HT1080 (cell line): ENCODE measurements at places on chromosomes 7 and 10.

DNA sequence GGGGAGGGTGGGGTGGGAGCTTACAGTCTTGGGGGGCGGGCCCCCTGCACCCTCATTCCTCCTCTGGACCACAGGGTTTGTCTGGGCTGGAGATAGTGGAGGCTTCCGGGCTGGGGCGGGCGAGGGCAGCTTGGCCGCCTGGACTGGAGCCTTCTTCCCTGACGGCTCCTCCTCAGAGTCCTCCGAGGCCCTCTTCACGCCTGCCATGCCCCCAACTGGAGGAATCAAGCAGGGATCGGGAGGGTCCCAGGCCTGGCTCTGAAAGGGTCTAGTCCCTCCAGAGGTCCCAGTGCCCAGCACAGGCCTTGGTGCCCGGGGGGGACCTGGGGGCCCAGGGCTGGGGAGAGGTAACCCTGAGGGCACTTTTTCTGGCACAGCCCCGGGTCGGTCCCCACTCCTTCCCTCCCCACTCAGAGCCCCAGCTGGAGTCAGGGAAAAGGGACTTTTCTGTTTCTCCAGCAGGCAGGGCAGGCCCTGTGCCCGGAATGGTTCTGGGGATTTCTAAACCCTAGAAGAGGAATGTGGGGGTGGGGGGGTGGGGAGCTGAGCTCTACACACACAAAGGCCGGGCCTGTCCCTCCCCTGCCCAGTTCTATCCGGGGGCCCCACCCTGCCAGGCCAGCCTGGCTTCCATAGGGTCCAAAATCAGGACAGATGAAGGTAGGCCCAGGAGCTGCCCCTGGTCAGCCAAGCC, 11.6 kb downstream of the MICALL2 start:
- DNase-seq = no peak

GRCh38 chr7:132654150-132654549, 77.9 kb upstream of the PLXNA4 start:
- DNase-seq = no peak

GRCh38 chr10:29543715-29544114, 91.1 kb downstream of the SVIL start:
- DNase-seq = no peak

DNA sequence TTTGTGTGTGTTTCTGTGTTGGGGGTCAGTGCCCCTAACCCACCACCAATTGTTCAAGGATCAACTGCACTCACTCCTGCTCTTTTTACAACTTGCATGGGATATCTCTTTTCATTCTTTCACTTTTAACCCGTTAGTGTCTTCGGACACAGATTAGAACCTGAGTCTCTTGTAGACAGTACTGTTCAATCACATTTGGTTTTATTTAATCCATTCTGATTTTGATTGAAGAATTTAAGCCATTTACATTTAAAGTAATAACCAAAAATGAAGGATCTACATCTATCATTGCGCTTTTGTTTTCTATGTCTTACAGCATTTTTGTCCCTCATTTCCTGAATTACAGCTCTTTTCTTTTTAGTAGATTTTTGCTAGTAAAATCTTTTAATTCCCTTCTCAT, 43.6 kb downstream of the ZNF248 start:
- DNase-seq = no peak

DNA sequence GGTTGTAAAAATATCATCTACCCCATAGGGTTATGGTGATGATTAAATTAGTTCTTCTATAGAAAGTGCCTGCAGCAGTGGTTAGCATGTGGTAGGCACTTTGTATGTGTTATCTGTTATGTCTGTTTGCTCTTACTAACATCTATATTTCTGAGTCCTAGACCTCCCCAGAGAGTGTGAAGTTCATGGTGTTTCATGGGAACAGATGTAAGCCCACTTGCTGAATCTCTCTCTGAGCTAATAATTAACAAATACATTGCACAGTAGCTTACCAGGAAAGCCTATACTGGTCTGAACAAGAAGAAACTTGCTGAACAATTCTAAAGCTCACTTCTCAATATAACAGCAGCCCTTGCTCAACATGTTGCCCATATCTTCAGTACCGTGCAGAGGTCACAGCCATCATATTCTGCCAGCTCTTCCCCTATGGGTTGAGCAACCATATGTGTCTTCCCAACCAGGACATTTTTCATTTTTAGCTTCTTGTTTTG, 100.1 kb downstream of the NPSR1 start:
- DNase-seq = no peak

DNA sequence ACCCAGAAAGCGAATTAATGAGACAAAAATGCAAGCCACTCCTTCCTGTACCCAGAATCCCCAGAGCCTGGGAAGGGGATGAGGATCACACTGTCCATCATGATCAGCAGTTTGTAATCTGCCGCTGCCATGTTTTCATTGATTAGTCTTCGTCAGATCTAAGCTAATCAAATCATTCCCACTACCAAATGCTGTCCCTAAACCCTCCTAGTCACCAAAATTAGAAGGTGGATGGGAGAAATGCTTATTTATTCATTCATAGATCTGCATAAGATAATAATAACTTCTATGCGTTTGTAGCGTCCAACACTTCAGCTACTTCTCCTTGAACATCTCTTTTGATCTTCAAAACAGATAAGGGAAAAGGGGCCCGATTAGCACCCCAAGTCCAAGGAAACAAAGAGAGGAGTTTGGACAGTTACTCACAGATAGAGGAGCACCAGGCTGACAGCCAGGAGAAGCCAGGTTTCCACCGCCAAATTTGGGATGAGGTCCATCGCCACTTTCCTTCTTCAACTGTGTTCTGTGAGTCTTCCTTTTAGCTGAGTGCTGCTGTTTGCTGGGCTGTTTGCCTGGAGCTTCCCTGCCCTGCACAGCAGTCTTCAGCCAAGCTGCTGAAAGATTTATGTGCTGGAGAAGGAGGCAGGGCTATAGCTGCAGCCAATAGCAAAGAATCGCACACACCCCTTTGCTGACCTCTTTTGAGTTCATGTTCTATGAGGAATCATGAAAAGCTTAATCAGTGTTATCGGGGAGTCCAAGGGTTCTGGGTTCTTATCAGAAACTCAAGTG, at the start of gene CYP3A5:
Gene CYP3A5 (minus strand): TSS at position 597 of the 792 bp plus-strand sequence. CDS start 100 bp downstream, at position 497.
- peak; percentile 63 for DNase-seq

DNA sequence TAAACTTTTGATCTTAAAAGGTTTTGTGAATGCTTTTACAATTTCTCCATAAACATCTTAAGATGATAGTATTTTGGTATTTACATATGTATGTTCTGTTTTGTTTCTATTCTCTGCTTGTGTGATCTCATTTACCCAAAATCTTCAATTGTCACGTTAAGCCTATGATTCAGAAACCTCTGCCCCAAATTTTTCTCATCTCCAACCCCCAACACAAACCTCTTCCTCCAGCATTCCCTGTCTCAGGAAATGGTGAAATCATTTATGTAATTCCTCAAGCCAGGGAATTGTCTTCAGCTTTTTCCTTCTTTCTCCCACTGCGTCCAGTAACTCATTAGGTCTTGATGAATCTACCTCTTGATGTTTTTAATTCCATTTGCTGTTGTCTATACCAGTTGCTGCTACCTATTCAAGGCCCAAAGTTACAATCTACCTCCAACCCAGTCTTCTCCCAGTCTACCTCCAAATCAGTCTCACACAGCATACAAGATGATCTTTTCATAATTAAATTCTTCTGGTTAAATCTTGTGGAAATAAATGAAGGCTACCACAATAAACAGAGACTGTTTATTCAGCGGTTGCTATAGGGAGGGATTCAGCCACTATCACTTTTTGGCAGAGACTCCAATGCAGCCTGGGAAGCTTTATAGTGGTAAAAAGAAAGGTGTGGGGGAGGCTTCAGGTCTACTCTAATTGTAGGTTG, 5.8 kb downstream of the CFAP69 start:
- DNase-seq = peak; percentile 57

DNA sequence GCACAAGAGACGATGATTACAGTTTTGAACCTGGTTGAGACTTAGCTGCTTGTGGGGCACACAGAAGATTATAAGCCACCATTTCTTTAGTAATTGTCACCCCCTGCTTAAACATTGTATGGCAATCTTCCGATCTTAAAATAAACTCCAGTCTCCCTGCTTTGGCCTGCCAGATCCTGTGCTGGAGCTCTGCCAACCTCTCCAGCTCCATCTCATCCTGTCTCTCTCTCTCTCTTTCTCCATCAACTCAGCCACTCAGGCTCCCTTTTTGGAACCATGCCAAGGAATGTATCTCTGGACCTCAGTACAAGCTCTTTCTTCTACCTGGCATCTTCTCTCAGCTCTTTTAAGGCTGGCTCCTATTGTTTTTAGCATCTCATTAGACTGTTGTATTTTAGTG, 1053.2 kb downstream of the REEP3 start:
- peak; percentile 7 for DNase-seq

DNA sequence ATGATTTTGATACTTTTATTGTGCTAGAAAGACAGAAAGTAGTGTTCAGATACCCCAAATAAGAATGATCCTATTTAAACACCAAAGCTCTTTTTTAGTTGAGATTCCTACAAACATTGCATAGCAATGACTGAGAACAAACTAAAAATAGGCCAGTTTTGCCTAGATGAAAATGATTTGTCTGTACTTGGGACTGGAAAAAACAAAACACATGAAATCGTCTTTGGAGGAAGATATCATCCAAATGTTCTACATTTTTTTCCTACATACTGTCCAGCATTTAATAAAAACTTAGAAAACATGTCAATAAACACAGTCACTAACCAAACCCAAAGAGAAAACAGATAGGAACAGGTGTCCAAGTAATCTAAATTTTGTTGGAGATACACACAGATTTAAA, 111.6 kb upstream of the MEOX2 start:
- DNase-seq = no peak

DNA sequence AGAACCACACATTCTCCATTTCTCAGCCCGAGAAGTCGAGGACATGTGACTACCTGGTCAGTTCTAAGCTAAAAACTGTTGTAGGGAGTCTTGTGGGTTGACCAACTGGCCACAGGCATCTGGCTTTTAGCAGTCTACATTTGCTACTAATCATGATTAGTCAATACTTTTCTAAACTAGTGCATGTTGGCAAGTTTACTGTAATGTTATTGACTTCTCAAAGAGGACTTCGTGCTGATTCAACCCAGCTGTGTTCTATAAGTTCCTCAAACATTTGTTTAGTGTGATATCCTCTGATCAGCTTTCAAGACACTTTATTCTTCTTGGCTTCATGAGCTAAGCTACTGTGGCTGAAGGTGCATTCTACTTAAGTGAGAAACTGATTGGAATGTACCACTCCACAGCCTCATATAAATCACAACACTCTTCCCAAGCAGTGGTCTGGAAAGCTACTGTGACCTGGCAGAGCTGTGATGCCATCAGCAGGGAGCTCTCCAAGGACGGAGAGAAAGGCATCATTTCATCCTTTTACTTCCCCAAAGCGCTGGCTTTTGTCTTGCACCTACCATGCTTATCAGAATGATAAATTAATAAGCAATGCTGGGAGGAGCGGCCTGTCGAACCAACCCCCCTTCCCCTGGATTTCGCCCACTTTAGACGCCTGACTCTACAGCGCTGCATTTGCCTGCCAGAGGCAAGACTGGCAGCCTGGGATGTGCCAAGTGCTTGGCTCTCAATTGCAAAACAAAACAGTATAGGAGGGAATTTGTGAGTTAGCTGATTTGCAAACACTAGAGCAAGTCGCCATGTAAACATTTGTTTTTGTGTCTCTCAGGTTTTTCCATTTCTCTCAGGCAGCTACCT, 206.7 kb upstream of the PLXNA4 start:
- DNase-seq = peak; percentile 35

DNA sequence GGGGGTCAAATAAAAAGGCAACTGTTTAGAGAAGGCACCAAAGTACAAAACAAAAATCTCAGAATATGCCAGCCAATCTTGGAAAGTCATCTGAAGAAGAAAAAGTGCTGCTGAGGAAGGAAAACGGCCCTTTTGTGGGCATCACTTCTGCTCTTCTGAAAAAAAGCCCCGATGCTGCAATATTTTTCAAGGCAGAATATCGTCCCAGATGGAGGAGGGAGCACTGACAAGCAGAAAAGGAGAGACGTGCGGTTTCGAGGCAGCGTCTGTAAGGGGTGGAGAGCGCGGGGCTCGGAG, 959 bp upstream of the ATRNL1 start:
- no peak for DNase-seq

- no peak for DNase-seq
These were observed 40.2 kb upstream of the ZMIZ1 start for GRCh38 chr10:79028451-79029010.

GRCh38 chr7:154906201-154906600, 96.7 kb downstream of the PAXIP1 start:
- DNase-seq = no peak

DNA sequence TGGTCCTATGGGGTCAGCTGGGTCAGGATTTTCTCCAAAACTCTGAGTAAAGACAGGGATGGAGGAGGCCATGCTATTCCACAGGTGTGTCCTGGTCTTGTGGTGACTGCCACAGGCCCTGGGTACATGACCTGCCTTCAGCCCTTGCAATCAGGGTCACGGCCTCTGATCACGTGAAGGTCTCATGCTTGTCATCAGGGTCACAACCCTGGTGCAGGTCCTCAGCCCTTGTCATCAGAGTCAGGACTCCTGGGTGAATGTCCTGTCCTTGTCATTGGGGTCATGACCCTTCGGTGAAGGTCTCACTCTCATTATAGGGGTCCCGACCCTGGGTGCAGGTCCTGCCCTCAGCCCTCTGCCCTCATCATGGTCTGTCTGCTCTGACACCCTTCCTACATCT, 21.9 kb upstream of the TBRG4 start:
- no peak for DNase-seq

GRCh38 chr10:91909117-91909677, at the start of gene FGFBP3:
Gene FGFBP3, minus strand, starts transcription at chr10:91909486. Its CDS starts 517 bp downstream, at chr10:91908969.
- DNase-seq = peak; percentile 53

DNA sequence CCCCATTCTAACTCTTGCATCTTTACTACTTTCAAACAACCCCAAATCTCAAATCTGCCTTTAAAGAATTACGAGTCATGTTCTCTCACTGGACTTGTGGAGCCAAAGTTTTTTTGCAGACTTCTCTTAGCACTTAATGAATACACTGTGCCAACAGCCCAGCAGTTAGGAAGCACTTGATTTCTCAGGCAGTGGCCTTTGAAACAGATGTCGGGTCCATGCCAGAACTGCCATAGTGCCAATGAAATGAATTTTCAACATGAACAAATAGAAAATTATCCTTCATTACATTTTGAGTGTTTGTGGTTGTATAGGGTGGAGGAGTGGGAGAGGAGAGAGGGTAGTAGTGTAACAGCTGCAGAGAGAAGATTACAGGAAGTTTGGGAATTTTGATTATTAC, 5.9 kb downstream of the BORCS7 start:
- DNase-seq = no peak

DNA sequence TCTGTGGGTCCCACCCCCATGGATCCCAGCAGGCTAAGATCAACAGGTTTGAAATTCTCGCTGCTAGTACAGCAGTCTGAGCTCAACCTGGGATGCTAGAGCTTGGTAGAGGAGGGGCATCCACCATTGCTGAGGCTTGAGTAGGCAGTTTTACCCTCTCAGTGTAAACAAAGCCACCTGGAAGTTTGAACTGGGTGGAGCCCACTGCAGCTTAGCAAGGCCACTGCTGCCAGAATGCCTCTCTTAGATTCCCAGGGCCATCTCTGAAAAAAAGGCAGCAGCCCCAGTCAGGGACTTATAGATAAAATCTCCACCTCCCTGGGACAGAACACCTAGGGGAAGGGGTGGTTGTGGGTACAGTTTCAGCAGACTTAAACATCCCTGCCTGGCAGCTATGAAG, 190.0 kb upstream of the CACNA2D1 start:
- DNase-seq = no peak

- peak; percentile 61 for DNase-seq
These were observed 94.5 kb downstream of the KMT2C start for GRCh38 chr7:152341039-152341913.
